ENCODE measurements at places on chromosomes 7 and 10.

DNA sequence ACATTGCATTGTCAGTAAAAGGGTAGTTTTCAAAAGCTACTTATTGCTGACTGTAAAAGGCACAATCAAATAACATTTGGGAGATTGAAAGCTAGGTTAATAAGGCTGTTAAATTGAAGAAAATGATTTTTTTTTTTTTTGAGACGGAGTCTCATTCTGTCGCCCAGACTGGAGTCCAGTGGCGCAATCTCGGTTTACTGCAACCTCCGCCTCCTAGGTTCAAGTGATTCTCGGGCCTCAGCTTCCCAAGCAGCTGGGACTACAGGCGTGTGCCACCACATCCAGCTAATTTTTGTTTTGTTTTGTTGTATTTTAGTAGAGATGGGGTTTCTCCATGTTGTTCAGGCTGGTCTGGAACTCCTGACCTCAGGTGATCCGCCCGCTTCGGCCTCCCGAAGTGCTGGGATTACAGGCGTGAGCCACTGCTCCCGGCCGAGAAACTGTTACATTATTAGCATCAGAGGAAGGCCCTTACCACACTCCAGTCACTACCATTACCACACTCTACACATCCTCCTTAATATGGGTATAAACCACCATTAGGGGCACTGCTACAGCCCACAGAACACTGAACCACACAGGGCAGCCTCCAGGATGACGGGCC, 1.0 kb downstream of the CYP51A1 start:
- no peak for DNase-seq

DNA sequence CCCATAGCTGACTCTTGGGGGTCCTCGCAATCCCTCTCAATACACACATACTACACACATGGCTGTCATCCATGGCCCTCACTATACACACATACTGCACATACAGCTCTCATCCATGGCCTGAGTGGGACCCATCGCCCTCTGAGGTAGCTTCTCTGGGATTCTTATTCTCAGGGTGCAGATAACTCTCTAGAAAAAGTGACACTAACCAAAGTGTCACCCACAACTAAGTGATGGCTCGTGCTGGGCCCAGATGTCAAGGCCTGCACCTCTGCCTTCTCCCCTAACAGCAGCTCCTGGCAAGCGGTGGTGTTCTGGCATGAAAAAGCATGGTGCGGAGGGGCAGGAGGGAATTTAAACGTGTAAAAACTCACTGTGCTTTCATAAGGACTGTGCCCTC, 62.7 kb upstream of the ZPBP start:
- DNase-seq: no peak

DNA sequence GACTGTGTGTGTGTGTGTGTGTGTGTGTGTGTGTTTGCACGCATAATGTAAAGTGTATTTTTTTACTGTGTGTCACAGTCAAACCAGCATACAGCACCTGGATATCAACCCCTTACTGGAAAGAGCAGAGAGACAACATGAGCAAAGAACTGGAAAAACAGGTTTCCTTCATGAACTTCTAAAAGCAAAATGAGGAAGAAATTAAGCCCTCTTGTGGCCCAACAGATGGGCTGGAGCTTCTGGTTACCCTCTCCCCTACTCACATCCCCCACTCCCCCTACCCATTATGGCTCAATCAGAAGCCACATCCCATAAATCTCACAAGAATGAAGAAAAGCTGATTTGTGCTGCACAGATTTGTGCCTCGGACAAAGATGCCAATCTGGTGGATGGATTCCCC, 36.2 kb downstream of the PDE1C start:
- DNase-seq: peak; percentile 43

DNA sequence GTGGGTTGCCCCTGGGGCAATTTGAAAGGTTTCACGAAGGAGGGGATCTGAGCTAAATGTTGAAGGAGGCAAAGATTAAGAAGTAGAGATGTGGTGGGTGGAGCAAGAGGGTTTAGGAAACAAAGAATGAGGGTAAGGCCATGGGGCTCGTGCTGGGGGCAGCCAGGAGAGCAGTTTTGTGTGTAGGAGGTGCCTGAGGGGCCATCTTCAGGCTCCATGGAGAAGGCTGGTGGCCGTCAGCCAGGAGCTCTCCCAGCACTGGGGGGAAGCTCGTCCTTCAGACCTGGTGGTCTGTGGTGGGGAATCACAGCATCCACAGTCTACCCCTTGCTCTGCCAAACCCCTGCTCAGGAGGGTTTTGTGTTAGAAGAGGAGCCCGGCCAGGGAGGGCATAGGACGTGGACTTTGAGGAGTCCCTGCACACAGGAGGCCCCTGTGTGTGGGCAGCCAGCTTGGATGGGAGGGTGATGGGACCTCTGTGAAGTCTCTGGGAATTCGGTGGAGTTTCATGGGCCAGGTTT, 11.8 kb upstream of the CXCL12 start:
- no peak for DNase-seq

GRCh38 chr10:128124813-128125403, 1.3 kb downstream of the MKI67 start:
- DNase-seq: no peak

DNA sequence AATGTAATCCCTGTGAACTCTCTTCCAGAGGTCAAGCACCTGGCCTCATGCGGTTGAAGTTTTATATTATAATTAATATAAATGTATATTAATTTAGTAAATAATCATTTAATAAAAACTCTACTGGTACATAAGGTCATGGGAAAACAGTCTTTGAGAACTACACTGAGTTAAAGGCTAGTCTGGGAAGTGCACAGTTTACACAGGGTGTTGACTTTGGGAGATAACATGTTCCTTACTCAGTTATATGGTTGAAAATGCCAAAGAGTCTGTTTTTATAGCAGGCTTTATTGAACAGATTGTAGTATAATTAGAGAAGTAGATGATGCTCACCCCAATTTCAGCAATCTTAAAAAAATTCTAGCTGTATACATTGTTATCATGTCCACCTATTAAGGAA, 735.9 kb downstream of the GATA3 start:
- no peak for DNase-seq

- no peak for DNase-seq
Measured at GRCh38 chr7:66626331-66626934, 2.2 kb upstream of the KCTD7 start.

DNA sequence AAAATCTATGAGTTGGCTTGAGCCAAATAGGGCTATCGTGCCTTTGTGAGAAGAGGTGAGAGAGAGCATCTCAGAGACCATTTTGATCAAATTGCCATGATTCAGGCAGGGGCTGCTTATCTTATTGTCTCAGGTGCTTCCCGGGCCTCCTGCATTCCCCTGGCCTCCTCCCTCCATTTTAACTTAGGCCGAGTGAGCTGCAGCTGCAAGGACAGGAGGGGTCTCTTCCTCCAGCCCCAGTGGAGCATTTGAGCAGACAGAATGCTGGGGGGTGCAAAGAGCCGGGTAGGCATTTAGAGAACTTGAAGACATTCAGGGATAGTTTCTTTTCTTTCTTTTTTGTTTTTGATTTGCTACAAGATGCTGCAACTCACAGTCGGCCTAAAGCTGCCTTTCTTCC, 59.0 kb downstream of the BUB3 start:
- DNase-seq: no peak
